ENCODE measurements at places on chromosomes 7 and 10.
A peak's percentile ranks its signal among the peaks of the same experiment; 100 is the strongest.

DNA sequence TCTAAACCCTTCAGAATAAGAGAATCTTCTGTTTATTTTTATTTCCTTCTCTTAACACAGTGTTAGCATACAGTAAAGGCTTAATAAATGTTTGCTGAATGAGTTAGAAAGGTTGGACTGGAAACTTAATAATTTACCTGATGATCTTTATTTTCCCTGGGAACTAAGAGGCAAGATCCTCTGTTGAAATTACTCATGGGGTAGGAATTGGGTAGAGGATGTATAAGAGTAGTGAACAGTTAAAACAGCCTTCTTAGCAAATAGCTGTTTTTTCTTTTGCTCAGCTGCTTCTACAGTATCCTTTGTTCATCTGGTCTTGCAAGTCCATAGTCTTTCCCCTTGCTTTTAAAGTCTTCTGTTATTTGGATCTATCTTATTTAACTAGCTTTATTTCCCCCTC lies 80.0 kb downstream of the AKAP9 start:
- no peak for DNase-seq

DNA sequence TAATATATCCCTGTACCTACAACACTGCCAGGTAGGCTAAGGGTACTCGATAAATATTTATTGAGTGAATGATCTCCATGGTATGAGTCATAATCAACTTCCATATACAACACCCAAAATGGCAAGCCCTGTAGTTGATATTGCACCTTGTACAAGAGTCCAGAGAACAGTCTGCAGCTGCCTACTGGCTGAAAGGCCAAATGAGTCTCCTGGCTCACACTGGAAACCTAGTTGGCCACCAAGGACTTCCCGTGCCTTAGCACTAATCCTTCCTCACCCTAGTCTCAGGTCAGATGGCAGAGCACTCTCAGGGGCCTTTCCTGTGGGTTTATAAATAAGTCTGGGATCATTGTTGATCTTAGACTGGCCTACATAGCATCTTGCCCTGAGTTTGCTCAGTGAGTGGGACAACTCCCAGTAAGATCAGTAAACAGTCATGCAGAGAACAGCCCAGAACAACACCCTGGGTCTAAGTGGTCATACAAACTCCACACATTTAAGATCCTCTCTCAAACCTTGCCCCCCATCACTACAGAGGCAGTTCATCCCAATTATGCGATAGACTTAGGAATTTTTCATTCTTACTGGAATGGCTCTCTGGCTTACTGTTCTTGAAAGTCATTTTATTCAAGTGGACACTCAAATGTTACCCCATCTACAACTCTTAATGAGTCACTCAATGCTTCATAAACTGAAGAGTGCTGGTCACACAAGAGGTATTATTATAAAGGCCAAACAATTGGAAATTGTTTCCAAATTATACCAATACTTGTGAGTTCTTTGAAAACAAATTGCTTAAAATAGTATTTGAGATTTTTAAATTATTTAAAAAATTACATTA lies 14.7 kb upstream of the SLC16A9 start:
- no peak for DNase-seq

DNA sequence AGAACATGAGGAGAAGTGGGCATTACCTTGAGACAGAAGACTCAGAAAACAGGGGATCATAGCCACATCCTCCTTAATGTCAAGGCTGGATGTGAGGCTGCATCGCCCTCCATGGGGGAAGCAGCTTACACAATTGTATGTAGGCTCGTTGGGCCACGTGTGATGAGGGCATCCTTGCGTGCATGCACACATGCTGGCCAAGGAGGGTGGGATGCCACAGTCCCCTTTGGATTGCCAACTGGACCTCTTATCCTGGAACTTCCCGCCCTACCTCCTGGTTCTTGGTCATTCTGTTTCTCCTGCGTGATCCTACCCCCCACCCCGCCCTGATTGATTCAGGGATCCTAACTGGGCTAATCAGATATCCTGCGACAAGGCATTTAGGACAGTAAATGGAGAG lies 102.0 kb downstream of the PRKAG2 start:
- no peak for DNase-seq

- DNase-seq: no peak
These were observed 167.1 kb upstream of the FAM3C start for GRCh38 chr7:121563177-121563576.

- no peak for DNase-seq
These were observed 754 bp downstream of the GSTO1 start for GRCh38 chr10:104255311-104255981.

- DNase-seq: no peak
These were observed 190.4 kb upstream of the LYZL1 start for GRCh38 chr10:29098423-29098822.

GRCh38 chr7:151110236-151110940 lies 24.1 kb downstream of the AGAP3 start:
- no peak for DNase-seq

- peak; percentile 18 for DNase-seq
These were observed 153.4 kb downstream of the SORCS1 start for GRCh38 chr10:107011105-107011504.

DNA sequence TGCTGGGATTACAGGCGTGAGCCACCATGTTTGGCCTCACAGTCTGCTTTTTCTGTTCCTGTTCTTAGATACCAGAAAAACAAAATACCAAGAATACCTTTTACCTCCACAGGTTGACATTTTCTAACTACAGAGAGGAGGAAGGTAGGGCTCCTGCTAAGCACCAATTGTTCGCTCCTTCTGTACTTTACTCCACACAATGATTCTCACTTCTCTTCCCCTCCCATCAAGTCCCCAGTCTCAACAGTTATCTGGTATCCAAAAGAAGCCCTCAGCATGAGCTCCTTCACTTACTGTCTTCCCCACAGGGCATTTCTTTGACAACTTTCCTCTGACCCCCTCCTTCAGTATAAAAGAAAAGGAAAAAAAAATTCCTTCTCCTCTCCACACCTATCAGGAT lies 47.7 kb upstream of the ZNF800 start:
- DNase-seq: no peak

DNA sequence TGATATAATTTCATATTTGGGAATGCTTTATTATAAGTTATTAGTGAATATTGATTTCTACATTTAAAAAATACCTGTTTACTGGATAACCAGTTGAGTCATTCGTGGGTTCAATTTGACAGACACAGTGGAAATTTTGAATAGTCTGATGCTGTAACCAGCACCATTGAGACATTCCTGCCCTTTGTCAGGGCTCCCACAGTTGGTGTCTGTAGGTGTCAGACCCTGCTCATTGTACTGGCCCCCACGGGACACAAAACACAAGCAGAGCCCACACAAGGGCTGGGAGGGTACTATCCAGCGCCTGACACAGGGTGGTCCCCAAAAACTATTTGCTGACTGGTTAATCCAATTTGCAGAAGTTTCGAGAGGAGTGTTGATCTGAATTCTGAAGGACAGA lies 35.9 kb downstream of the EEPD1 start:
- no peak for DNase-seq

GRCh38 chr10:10777279-10777678 lies 240.4 kb upstream of the CELF2 start:
- DNase-seq: no peak

DNA sequence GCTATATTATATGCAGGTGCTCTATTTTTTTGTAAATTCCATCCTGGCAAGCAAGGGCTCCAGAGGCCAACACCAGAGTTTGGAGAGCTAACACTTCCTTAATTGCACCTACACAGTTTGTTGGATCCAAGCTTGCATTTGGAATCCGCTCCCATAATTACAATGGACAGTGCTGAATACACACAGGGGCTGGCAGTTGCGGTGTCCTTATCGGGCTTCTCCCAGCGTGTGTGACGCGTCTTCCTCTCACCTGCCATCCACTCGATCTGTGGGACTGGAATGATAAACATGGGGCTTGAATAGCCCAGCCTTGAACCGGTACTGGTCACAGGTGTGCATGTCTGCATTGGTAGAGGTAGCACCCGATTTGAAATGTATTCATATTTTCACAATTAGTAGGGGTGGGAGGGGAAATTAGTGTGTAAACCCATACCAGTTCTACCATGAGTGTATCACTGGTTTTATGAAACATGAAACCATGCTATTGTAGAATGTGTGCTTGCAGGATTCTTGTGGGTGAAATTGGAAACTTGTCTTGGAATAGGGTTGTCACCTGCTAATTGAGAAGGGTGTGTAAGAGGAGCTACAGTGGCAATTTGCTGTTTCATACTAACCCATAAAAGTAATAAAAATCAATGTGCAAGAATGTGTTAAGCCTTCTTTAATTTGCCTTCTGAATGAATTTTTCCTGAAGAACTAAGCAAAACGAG lies 316.5 kb downstream of the WDR11 start:
- DNase-seq: no peak

- no peak for DNase-seq
These were observed 68.9 kb upstream of the COL13A1 start for GRCh38 chr10:69732826-69733150.

DNA sequence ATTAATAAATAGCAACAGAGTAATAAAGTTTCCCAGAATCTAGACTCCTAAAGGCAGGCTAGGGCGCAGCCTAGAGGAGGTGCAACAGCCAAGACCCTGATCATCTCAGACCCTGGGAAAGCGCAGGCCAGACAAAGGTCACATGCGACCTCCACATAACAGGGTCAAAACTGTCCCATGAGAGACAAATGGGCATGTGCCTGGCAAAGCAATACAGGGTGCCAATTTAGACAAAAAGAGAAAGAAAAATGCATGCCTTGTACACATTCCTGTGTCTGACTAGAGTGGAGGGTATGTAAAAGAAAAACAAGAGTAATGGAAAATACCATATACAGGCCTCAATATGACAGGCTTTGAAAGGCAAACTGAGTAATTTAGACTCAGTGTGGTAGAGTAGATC lies 22.2 kb downstream of the MPP7 start:
- DNase-seq: no peak

- DNase-seq: no peak
These were observed 70.5 kb downstream of the SEMA3A start for GRCh38 chr7:84123965-84124547.
